ENCODE measurements at places on chromosomes 7 and 10. TPM values are rescaled to one million over a fixed set of nuclear protein-coding genes. Genes with fewer than 3 reads are reported as not detected.

Gene ABCB1
- total RNA-seq, result 2.7 TPM

Gene NPC1L1
- total RNA-seq, result not detected

Gene CFAP70
- 0.40 TPM for total RNA-seq

Gene DNAJB9
- total RNA-seq, result 4.9 TPM

Gene DPYSL4
- total RNA-seq, result 1.6 TPM

Gene SCART1
- 0.56 TPM for total RNA-seq

Gene CYTH3
- 7.9 TPM for total RNA-seq

Gene SCIN
- total RNA-seq, result 1.1 TPM

Gene NPFFR1
- 0.04 TPM for total RNA-seq

Gene SORBS1
- total RNA-seq, result 23.2 TPM

Gene TUBB8
- total RNA-seq, result not detected

Gene CDC14C
- not detected for total RNA-seq

Gene ZNF467
- total RNA-seq, result 3.6 TPM

Gene CDK1
- total RNA-seq, result 25.2 TPM

Gene IL2RA
- 1.4 TPM for total RNA-seq

Gene ZNF239
- total RNA-seq, result 0.64 TPM

Gene AKR1C1
- 54.2 TPM for total RNA-seq

Gene JCAD
- total RNA-seq, result 2.3 TPM

Gene PBLD
- total RNA-seq, result 2.4 TPM

Gene PDE6C
- total RNA-seq, result not detected

Gene OAT
- total RNA-seq, result 104 TPM

Gene VWC2
- 0.04 TPM for total RNA-seq

Gene C10orf71
- not detected for total RNA-seq

Gene LAMB4
- total RNA-seq, result 1.1 TPM

Gene FAM25G
- total RNA-seq, result 3.4 TPM

Gene CCDC136
- 0.76 TPM for total RNA-seq

Gene TMEM243
- 8.1 TPM for total RNA-seq

Gene EBLN1
- total RNA-seq, result not detected

Gene RPA3
- 28.5 TPM for total RNA-seq

Gene TLL2
- 0.12 TPM for total RNA-seq

Gene PRRT4
- total RNA-seq, result 1.3 TPM

Gene KCNMA1
- total RNA-seq, result 5.4 TPM

Gene HOXA7
- total RNA-seq, result 5.2 TPM

Gene PVRIG
- total RNA-seq, result 0.36 TPM

Gene ANKRD1
- 0.24 TPM for total RNA-seq

Gene IFRD1
- total RNA-seq, result 38.3 TPM

Gene PKD2L1
- not detected for total RNA-seq

Gene VSTM4
- total RNA-seq, result 0.68 TPM

Gene COBL
- total RNA-seq, result 10.4 TPM

Gene OGA
- 54.4 TPM for total RNA-seq

Gene MGAM2
- total RNA-seq, result 0.20 TPM

Gene TMEM273
- 3.8 TPM for total RNA-seq

Gene FBXL13
- 0.36 TPM for total RNA-seq

Gene DPP6
- 0.12 TPM for total RNA-seq

Gene EGR2
- total RNA-seq, result 0.96 TPM

Gene CUZD1
- total RNA-seq, result 0.24 TPM

Gene SLC25A40
- 13.4 TPM for total RNA-seq

Gene DEPP1
- total RNA-seq, result 3.3 TPM

Gene CHAT
- not detected for total RNA-seq

Gene ADIRF
- 46.1 TPM for total RNA-seq

Gene CEP55
- 17.8 TPM for total RNA-seq

All from esophagus mucosa (tissue), 1 donor.